ENCODE measurements at places on chromosomes 1 and 21.

DNA sequence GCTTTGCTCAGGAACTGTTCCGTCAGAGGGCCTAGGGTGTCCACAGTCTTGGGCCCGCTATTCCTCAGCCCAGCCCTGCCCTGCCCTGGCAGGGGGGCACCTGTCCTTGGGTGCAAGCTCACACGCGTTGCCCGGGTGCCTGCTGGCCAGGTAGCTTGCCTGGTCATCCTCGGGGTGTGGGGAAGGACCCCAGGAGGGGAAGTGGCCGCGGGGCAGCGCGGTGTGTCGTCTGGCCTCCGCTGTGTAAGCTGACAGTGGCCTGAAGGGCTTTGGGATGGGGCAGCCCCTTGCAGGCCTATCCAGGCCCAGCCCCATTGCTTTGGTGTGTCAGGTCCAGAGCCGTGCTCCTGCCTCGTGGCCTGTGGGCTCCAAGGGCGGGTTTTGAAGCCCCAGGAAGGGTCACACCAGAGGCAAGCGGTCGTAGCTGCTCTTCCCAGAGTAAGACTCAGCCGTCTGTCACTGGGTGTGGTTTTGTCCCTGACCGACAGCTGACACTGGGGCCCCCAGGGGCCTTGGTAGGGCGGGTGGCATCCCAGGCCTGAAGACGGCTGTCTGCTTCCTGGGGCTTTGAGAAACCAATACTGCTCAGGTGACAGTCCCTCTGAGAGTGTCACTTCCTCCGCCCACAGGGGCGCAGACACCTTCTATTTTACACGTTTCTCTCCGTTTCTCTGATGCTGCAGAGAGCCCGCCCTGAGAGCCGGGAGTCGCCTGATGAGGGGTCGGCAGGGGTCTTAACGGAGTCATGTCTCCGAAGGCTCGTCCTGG lies 72.1 kb downstream of the SKI start:
- DNase-seq, result peak; percentile 86

GRCh38 chr1:213987927-213988506 lies at the start of gene PROX1:
Gene PROX1 (plus strand): TSS chr1:213987973. CDS start chr1:213996536, 8,563 bp downstream.
- DNase-seq, result peak; percentile 13

DNA sequence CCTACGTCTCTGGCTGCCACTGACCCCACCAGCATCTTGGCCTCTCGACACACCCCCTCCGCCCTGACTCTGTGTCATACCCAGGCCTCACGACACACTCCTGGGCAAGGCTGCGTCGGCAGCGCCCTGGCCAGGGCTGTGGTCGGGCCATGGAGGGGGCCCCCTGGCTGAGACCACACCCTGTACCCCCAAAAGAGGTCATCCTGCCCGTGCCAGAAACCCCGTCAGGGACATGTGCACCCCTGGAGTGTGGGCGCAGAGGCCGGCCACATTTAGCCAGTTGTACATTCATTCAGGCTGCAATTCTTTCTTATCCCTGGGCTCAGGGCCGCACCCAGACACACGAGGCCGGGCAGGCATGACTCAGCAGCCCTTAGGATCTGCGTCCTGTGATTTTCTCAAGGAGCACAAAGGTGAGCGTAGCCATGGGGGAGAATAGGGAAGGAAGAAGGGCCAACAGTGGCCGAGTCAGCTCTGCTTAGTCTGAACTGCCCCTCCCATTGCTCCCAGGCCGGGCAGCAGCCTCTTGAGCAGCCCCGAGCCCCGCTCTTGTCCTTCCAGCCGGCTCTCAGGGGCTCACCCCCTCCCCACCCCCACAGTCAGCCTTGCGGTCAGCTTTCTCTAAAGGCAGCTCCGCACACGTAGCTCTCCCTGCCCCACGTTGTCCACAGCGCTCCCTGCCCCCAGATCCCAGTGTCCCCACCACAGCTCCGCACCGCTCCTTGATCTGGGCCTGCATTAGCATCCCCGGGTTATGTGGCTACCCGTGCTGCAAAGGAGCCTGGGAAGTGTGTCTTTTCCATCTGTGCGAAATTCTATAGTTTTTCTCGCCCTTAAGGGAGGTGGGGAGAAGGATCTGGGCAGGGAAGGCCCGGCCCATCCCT lies 7.9 kb downstream of the CSTB start:
- no peak for DNase-seq

DNA sequence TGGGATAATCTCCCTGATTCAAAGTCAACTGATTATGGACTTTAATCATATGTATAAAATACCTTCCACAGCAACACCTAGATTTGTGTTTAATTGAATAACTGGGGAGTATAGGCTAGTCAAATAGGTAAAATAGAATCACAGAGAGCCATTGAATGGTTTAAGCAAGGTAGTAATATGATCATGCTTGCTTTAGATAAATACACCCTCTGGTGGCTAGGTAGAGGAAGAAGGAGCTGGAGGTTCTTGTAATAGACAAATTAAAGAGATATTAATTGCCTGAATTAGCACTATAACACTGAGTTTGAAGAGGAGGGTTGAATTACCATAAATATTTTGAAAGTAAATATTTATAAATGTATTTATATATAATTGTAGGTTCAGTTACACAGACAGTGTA lies 40.3 kb downstream of the DIRAS3 start:
- no peak for DNase-seq

DNA sequence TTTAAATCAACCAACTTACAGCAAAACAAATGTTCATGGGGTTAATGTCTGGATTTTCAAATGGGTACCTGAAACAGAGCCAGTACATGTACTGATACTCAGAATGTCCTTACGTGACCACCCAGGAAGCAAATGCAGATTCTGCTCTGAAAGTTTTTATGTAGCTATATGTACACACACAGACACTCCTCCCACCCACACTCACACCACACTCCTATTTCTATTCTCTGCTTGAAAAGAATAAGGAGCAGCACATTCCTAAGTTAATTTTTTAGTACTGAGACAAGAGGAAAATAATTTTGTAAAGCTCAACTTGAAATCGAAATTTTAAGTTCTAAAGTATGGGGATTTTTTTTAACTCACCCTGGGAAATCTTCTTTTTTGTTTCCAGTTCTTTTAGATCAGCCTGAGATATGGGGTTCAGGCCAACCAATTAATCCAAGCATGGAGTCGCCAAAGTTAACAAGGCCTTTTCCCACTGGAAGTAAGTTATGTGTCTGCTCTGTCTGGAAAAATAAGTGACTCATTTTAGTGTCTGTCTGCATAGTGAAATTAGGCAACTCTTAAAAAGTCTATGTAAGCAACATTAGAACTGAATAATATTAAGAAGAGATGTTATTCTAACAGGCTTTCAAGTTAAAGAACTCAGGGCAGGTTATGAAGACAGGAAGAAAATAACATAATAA lies 75.5 kb upstream of the DYNLT5 start:
- DNase-seq, result no peak

DNA sequence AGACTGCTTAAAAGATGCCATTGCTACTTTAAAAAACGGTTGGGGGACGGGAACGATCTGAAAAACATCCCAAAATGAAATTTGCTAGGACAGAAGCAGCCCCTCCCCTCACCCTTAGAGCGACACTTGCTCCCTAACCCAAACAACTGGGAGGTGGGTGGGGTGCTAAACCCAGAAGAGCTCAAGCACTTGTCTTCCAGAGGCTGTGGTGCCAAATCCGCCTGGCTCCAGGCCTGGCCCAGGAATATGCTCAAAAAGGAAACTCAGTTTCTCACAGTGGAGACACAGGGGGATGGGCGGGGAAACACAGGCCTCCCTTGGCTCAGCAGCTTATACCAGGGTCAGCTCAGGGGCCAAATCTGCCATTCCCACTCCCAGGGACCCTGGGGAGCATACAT lies 644 bp upstream of the PBXIP1 start:
- DNase-seq, result no peak

GRCh38 chr21:29382030-29382654 lies 83.4 kb downstream of the BACH1 start:
- DNase-seq, result no peak

GRCh38 chr1:78385744-78386462 lies 104.9 kb upstream of the PTGFR start:
- no peak for DNase-seq

GRCh38 chr21:35925497-35925896 lies 134.8 kb downstream of the SETD4 start:
- DNase-seq, result no peak

DNA sequence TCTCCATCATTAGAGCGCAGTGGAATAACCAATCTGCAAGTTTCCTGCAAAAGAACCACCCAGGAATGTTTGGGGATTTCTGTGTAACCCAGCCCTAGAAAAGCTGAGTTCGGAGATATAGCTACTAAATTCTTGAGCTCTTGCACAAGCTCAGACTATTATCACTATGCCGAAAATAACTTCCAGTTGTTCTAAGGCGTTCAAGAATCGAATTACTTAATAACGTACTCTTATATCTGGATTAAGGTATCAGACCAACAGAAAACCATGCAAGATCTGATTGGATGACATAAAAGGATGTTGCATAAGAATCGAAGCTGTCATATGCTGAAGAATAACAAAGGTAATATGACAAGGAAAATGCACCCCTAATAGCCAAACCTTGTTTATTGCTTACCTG lies 7.5 kb upstream of the LAMC2 start:
- no peak for DNase-seq

GRCh38 chr1:184292101-184292500 lies 94.7 kb upstream of the C1orf21 start:
- no peak for DNase-seq

DNA sequence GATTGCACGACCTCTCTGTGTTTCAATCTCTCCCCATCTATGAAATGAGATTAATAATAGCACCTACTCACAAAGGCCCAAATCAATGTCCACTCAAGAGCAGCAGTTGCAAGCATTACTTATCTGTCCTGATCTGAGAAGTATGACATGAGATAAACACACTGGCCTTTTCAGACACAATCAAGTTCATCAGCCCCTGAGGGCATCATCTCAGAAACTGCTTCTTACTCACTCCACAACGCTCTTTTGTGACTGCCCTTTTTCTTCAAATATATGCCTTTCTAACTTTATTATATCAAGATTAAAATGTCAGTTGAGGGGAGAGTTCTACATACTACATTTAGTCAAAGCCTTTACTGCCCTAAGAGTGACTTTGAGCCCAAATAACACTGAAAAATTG lies 371.9 kb upstream of the SPAG17 start:
- no peak for DNase-seq

DNA sequence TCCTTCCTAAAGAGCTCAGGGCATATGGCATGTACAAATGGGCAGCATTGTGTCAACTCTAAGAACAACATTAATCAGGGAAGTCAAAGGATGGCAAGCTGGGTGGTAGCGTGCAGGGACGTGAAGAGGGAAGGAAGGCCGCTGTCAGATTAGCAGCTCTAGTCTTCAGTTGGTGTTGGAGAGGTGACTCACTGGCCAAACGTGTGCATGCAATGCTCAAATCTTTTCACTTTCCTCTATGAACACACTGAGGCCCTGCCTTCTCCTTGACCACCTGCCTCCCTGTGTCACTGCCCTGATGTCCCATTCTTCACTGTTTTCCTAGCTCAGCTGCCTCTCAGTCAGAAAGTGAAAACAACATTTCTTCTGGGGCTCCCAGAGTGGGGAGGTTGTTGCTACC lies 5.9 kb upstream of the PIGR start:
- DNase-seq, result no peak

DNA sequence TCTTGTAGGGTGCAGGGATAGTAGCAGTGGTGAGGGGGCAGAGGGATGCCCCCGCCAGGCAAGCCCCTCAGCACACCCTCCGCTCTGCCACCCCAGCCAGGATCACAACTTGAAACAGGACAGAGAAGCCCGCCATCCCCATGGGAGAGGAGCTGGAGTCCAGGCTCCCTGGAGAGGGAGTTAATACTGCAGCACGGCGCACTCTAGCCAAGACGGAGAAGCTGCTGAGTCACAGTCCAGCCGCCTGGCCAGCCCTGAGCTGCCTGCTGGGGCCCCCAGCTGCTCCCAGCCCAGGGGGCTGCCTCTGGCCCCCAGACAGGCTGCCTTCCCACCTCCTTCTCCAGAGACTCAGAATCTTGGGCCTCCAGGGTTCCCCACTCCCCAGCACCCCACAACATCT lies 87.2 kb downstream of the SYT2 start:
- no peak for DNase-seq

DNA sequence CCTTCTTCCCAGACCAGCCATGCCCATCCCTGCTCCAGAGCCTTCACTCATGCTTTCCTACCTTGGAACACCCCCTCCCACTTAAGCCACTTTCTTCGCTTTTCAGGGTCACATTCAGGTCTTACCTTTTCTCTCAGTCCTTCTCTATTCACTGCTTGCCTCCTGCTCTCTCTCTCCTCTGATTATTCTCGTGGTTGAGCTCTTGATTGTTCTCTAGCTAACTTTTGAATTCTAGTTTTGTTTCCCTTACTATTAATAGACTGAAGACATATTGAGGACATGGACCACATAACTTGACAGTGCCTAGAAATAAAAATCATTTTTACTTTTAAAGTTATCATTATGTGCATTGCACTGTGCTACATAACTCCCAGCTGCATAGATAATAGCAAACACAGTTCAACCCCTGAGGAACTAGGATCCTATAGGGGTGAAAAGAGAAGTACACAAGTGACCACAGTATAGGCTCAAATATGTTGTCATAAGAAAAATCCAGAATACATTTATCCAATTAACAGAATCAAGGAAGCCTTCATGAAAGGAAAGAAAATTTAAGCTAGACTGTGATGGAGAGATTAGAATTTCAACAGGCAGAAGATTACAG lies 21.5 kb downstream of the INSL5 start:
- DNase-seq, result no peak

GRCh38 chr1:18309552-18310155 lies 171.1 kb upstream of the KLHDC7A start:
- no peak for DNase-seq

DNA sequence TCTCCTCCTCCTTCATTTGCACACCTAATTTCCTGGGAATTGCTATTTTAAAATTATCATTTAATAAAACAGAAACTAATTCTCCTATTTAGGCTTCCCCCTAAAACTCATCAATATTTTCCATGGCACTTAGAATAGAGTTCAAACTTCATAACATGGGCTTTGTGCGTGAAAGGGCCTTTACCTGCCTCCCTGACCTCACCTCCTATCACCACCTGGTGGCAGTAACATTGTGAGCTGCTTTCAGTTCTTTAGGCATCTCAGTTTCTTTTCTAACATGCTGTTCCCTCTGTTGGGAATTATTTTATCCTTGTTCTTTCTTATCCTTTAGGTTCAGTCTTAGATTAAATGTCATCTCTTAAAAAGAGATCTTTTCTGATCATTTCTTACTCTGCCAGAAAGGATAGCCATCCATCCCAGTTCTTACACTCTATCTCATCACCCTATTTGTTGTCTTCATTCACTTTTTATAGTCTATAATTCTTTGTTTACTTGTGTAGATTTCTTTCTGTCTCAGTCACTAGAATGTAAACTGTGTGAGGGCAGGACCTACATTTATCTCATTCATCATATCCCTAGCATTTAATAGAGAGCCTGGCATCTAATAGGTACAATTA lies 133.8 kb upstream of the KIAA1614 start:
- no peak for DNase-seq

GRCh38 chr1:108671143-108671542 lies 10.2 kb upstream of the HENMT1 start:
- no peak for DNase-seq

DNA sequence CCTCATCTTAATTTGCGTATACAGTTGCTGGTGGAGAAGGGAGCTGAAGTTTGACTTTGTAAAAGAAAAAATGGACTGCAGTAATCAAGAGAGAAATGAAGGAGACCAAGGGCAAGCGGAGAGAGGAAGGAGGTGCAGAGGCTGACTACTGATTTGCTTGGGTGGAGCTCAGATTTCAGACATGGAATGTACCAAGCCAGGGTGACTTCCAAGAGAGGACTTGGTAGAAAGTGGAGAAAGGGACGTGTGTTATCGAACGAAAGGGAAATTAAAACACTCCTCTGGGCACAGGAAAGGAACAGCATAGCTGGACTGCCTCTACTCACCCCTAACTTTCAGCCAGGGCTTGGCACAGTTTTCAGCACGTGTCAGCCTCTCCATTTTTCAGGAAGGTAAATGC lies 15.1 kb upstream of the HEATR1 start:
- no peak for DNase-seq

- DNase-seq, result no peak
These were observed at the start of gene KCNK2 for GRCh38 chr1:215082532-215083382. Gene KCNK2 (plus strand): TSS chr1:215082737. CDS start chr1:215083386, 649 bp downstream.
